ENCODE measurements at places on chromosomes 13 and 19.
A peak's percentile ranks its signal among the peaks of the same experiment; 100 is the strongest.

DNA sequence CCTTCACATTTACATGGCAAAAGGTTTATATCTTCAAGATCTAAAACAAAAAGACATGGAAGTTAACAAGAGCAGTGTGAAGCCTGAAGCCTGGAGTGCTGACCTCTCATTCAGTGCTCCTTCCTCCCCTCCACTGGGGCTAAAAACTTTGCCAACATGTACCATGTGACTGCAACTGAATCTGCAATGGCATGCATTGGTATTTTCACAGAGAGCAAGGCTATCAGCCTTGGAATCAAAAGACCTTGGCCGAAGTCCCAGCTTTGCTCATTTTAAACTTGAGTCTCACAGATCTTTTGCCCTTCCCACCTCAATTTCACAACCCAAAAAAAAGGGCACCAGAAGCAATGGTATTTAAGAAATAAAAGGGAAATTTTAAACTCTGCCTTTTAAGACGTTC is 325.1 kb downstream of the DCT start:
- no peak for DNase-seq

GRCh38 chr19:42412661-42413076 is 14.5 kb downstream of the LIPE start:
- no peak for DNase-seq

GRCh38 chr13:112653071-112653470 is 36.8 kb upstream of the ATP11A start:
- DNase-seq: no peak

DNA sequence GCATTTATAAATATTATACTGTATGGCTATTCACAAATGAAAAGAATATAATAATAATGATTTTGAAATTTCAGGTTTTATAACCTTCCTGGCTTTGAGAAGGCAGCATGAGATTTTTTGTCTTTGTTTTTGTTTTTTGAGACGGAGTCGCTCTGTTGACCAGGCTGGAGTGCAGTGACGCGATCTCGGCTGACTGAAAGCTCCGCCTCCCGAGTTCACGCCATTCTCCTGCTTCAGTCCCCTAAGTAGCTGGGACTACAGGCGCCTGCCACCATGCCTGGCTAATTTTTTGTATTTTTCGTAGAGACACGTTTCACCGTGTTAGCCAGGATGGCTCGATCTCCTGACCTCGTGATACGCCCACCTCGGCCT is 64.1 kb downstream of the ZNF429 start:
- DNase-seq: no peak

DNA sequence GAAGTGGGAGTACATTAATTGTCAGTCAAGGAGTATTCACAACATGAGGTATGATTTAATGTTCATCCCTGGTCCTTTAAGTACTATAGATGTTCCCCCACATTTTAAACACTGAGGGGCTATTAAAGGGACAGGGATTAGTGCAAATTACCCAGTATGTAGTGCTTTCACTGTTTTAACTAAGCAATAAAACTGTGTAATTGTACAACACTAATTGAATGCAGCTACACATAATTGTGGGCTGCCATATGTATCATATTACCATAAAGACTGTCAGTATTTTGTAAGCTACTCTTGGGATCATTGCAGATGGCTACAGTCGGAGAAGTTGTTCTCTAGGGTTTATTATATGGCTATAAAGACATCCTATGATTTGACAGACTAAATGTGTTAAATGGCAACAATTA is 316.6 kb downstream of the DCLK1 start:
- no peak for DNase-seq

DNA sequence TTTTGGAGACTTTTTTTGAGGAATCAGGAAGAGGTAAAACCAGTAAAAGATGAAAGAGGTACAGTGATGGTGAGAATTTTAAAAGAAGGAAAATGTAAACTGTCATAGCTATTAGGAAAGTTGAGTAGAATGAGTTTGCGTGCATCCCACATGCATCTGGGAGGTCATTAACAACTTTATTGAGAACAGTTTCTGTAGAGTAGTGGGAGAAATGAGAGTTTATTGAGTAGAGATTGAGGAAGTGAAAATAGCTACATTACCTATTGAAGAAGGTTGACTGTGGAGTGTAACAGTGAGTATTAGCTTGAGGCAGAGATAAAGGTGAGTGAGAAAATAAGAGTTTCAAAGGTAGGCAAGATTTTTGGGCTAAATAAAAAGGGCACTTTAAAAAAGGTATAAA is 38.7 kb downstream of the BRCA2 start:
- no peak for DNase-seq

DNA sequence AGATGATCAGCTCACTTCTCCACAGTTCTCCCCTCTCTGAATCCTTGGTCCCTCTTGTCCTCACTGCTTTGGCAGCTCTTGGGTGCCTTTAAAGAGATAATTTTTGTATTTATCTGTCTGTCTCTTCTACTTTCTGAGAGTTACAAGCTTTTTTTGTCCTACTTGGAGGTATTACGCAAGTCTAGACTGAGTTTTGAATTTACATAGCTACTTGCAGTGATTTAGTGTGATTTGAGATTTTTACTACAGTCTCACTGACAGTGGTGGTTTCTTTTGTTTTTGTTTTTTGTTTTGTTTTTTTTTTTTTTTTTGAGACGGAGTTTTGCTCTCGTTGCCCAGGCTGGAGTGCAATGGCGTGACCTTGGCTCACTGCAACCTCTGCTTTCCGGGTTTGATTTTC is 22.1 kb downstream of the URI1 start:
- DNase-seq: no peak

DNA sequence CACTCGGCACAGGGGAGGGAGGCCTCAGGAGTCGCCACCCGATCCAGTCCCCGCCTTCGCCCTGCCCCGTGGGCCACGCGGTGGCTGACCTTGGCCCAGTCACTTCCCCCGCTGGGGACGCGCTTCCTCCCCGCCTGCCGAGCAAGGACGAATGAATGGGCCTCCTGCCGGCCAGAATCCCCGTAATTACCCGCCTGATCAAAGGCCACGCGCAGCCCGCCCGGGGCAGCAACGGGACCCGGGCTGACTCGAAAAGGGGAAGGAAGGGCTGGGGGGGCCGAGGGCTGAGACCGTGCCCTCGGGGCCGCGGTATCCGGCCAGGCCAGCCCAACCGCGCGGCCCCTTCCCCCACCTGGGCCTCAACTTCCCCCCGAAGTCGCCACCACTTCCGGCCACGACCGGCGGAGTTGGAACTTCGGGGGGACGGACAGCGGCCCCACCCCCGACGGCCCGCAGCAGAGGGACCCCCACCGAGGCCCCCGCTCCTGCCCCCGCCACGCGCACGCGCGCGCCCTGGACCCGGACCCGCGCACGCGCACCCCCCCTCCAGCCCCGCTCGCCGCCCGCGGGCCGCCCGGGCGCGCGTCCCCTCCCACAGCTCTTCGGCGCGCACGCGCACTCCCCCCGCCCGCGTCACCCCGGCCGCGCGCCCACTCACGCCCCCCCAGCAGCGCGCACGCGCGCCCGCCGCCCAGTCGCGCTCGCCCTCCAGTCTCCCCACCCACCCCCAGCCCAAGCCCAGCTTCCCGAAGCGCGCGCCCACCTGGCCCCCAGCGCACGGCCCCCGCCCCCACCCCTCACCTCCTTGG is 520 bp downstream of the ZNF787 start:
- peak; percentile 71 for DNase-seq

GRCh38 chr13:48775804-48776203 is 122.1 kb downstream of the CYSLTR2 start:
- DNase-seq: no peak

GRCh38 chr13:46097015-46097414 is 7.8 kb downstream of the CPB2 start:
- DNase-seq: peak; percentile 73

GRCh38 chr19:16564842-16565241 is 7.4 kb downstream of the SLC35E1 start:
- DNase-seq: no peak

DNA sequence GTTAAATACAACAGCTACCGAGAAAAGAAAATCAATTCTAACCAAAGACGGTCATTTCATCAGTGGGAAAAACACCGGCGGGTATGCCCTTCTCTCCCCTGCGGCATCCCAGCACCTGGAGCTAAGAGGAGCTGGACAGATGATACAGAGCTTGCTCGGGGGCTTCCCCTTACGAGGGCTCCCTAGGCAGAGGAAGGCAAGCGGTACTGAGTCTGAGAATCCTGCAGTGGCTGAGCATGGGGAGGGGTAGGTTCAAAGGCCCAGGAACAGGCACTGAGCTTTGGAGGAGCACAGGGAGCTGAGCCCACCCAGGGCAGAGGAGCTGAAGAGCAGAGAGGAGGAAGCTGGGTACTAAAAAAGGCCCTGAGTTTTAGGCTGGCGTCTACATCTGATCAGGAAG is 12.7 kb downstream of the STK24 start:
- no peak for DNase-seq

DNA sequence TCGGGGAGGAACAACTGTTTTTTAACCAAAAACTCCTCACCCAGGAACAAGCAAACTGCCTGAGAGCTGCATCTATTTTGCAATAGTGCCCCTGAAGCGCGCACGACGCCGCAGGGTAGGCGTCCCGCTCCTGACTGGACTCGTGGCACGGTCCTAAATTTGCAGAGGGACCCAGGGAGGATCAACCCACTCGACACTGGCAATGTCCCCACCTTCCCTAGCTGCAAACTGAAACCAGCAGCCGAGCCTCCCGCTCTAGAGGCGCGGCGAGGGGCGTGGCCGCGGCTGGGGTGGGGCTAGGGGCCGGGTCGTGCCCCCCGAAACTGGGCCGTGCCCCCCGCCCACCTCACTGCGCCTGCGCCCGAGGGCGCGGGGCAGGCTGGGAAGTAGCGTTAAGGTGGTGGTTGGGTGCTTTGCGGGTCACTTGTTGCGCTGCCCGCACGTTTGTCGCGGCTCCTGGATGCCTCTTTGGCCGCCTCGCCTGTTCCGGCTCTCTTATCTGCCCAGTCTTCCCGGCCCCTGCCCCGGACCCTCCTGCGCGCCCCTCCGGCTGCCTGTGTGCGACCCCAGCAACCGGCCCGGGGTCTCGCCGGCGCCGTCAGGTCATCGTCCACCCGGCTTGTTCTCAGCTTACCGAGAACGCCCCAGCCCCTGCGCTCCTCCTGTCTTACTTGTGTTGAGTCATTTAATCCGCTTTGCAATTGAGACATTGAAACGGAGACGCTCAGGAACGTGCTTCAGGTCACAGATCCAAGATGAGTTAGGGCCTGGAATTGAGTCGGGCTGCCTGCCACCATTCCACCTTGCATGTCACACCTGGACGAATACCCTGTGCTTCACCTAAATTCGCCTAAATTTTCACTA is 37.9 kb upstream of the LSM14A start:
- peak; percentile 95 for DNase-seq

- no peak for DNase-seq
Measured at GRCh38 chr19:45876161-45876410, 9.9 kb downstream of the IRF2BP1 start.

DNA sequence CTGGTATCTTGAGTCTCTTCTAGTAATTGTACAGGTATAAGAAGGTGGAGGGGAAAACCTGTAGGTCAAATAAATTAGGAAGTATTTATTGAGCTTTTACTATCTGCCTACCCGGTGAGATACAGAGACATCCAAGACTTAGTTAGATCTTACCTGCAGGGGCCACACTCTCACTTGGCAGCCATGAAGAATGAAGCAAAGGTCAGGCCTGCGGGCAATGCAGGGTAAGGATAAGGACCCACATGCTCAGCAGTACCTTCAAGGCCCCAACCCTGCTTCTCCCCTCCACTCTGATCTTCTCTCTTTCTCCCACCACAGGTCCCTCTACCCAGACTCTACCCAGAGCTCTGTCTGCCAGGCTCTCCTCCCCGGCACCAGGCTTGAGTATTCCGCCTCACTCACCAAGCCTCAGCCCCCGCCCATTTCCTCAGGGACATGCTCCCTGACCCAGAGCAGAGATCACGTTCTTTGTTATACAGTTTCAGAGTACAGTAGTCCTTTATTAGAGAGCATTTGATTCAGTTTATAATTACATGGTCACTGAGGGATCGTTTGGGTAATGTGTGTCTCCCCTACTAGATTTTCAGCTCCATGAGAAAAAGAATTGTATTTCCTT is 18.9 kb upstream of the CLDN10 start:
- no peak for DNase-seq

DNA sequence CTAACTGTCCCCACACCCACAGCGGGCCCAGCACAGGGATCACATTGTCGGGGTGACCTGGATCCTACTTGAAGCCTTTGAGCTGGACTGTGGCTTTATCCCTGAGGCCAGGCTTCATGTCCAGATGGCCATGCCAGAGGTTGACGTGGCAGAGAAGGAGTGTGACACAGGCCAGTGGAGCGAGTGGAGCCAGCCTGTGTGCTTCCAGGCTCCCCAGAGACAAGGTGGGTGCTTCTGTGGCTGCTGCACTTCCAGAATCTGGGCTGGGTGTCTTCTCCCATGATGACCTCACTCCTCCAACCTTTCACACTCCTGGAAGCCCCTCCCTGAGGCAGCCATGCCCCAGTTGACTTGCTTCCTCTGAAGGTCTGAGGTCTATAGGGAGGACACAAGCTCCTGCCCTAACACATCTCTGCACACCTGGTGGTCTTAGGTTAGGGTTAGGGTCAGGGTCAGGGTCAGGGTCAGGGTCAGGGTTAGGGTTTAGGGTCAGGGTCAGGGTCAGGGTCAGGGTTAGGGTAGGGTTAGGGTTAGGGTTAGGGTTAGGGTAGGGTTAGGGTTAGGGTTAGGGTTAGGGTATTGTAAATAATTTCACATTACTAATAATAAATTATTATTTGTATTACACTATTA is 13.1 kb upstream of the MZF1 start:
- DNase-seq: no peak
